ENCODE measurements at places on chromosomes 1 and 21. TPM values are rescaled to one million over a fixed set of nuclear protein-coding genes. Genes with fewer than 3 reads are reported as not detected.

Gene NPPA
- not detected for total RNA-seq

Gene INSRR
- not detected for total RNA-seq

Gene EDN2
- 0.48 TPM for total RNA-seq

Gene LRRC52
- not detected for total RNA-seq

Gene FCRL4
- total RNA-seq, result not detected

Gene LENEP
- total RNA-seq, result 1.2 TPM

Gene NOC2L
- 86.4 TPM for total RNA-seq

Gene KDF1
- total RNA-seq, result 20.5 TPM

Gene GPR3
- 0.98 TPM for total RNA-seq

Gene CACNA1S
- not detected for total RNA-seq

Gene MNDA
- not detected for total RNA-seq

Gene RGS4
- not detected for total RNA-seq

Gene S100A7
- not detected for total RNA-seq

Gene ATP6V1G3
- not detected for total RNA-seq

Gene GJA9
- total RNA-seq, result 0.48 TPM

Gene PADI3
- total RNA-seq, result 5.0 TPM

Gene CELA2B
- total RNA-seq, result not detected

Gene HMGCS2
- total RNA-seq, result not detected

Gene EXO1
- 32.1 TPM for total RNA-seq

Gene FHAD1
- total RNA-seq, result 6.9 TPM

Gene AMY1C
- not detected for total RNA-seq

Gene LDLRAD2
- total RNA-seq, result not detected

Gene WNT3A
- total RNA-seq, result 0.53 TPM

Gene TMEM200B
- 1.1 TPM for total RNA-seq

Gene TNFRSF8
- not detected for total RNA-seq

Gene GCSAML
- total RNA-seq, result not detected

Gene DIO1
- total RNA-seq, result not detected

Gene GSTM3
- 101 TPM for total RNA-seq

Gene RHOU
- total RNA-seq, result not detected

Gene SYT6
- not detected for total RNA-seq

Gene KIAA0040
- total RNA-seq, result 8.8 TPM

Gene BATF3
- 0.50 TPM for total RNA-seq

Gene EDARADD
- not detected for total RNA-seq

Gene KCNK1
- 57.6 TPM for total RNA-seq

Gene EPHB2
- 31.1 TPM for total RNA-seq

Gene SLC25A44
- 20.2 TPM for total RNA-seq

Gene BMP8A
- total RNA-seq, result 0.31 TPM

Gene TFF3
- total RNA-seq, result not detected
